ENCODE measurements at places on chromosomes 2 and 18. TPM values are rescaled to one million over a fixed set of nuclear protein-coding genes. Genes with fewer than 3 reads are reported as not detected.
A peak's percentile ranks its signal among the peaks of the same experiment; 100 is the strongest.

The MYO5B gene
- 28.3 TPM for total RNA-seq

The CAPN14 gene
- total RNA-seq = 0.23 TPM

The FOXD4L1 gene
- 0.73 TPM for total RNA-seq

The RIF1 gene
- total RNA-seq = 62.9 TPM

The TMEM178A gene
- not detected for total RNA-seq

The ABCB11 gene
- total RNA-seq = not detected

The CYP1B1 gene
- 1.8 TPM for total RNA-seq

The NR4A2 gene
- total RNA-seq = 0.97 TPM

The IL1R2 gene
- total RNA-seq = 15.5 TPM

The PLB1 gene
- 2.8 TPM for total RNA-seq

The BOLA3 gene
- 71.5 TPM for total RNA-seq

The CACNB4 gene
- 1.00 TPM for total RNA-seq

The LIPG gene
- total RNA-seq = 87.5 TPM

The LHCGR gene
- not detected for total RNA-seq

The TRIM54 gene
- 0.25 TPM for total RNA-seq

The SMYD1 gene
- not detected for total RNA-seq

The CDK5R2 gene
- total RNA-seq = 0.18 TPM

GRCh38 chr2:134917888-134918525 lies 615 bp upstream of the CCNT2 start:
- no peak for DNase-seq
- H3K27me3 ChIP-seq = no peaks in the 10 kb centered on the region
- H3K36me3 ChIP-seq = no peaks in the 10 kb centered on the region
- H3K4me1 ChIP-seq = 0 out of 2 replicates have a peak, but pooled peaks cover 8% of the 10 kb centered on the region

DNA sequence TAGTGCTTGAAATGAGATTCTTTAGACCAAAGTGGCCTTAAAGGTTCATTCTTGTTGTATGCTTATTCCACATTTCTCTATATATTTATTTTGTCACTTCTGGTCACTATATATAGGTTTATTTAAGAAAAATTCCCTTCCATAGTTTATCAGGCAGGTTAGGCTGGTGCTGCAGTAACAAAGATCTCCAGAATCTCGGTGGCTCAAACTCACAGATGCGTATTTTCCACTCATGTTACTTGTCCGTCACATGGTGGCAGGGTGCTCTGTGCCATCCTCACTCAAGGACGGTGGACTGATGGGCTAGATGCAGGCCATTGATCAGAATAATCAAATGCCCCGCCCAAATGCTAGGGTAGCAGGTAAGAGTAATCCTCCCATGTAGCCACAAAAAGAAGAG lies 19.8 kb downstream of the SPTBN1 start:
- peaks cover 5% of the 10 kb centered on the region for H3K4me1 ChIP-seq
- H3K27me3 ChIP-seq = no peaks in the 10 kb centered on the region
- H3K4me3 ChIP-seq = no peak overlapping the region
- no peak overlapping the region for H3K27ac ChIP-seq
- H3K36me3 ChIP-seq = no peaks in the 10 kb centered on the region

GRCh38 chr2:45664635-45665261 lies 13.3 kb downstream of the PRKCE start:
- peaks cover 9% of the 10 kb centered on the region for H3K4me1 ChIP-seq
- H3K27ac ChIP-seq = no peak overlapping the region
- H3K36me3 ChIP-seq = no peaks in the 10 kb centered on the region

DNA sequence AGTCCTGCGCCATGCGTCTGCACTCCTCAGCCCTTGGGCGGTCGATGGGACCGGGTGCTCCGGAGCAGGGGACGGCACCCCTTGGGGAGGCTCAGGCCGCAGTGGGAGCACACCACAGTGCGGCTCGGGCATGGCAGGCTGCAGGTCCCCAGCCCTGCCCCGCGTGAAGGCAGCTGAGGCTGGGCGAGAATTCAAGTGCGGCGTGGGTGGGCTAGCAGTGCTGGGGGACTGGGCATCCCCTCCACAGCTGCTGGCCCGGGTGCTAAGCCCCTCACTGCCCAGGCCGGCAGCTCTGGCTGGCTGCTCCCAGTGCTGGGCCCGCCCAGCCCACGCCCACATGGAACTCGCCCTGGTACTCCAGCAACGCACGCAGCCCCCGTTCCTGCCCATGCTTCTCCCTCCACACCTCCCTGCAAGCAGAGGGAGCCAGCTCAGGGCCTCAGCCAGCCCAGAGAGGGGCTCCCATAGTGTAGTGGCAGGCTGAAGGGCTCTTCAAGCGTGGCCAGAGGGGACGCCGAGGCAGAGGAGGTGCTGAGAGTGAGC lies 198.3 kb upstream of the CNTNAP5 start:
- no peaks in the 10 kb centered on the region for H3K36me3 ChIP-seq
- no peak overlapping the region for H3K27ac ChIP-seq

- no peaks in the 10 kb centered on the region for H3K27me3 ChIP-seq
- H3K27ac ChIP-seq = no peak overlapping the region
- H3K4me3 ChIP-seq = no peak overlapping the region
- H3K4me1 ChIP-seq = no peaks in the 10 kb centered on the region
- no peaks in the 10 kb centered on the region for H3K36me3 ChIP-seq
Measured at GRCh38 chr18:34514238-34514637, 195.9 kb upstream of the DTNA start.

GRCh38 chr18:12121175-12122042 lies 27.8 kb downstream of the ANKRD62 start:
- H3K4me3 ChIP-seq = no peak overlapping the region
- H3K27ac ChIP-seq = peak overlapping the region; percentile 15
- DNase-seq = peak; percentile 43
- H3K27me3 ChIP-seq = no peaks in the 10 kb centered on the region
- no peaks in the 10 kb centered on the region for H3K36me3 ChIP-seq

DNA sequence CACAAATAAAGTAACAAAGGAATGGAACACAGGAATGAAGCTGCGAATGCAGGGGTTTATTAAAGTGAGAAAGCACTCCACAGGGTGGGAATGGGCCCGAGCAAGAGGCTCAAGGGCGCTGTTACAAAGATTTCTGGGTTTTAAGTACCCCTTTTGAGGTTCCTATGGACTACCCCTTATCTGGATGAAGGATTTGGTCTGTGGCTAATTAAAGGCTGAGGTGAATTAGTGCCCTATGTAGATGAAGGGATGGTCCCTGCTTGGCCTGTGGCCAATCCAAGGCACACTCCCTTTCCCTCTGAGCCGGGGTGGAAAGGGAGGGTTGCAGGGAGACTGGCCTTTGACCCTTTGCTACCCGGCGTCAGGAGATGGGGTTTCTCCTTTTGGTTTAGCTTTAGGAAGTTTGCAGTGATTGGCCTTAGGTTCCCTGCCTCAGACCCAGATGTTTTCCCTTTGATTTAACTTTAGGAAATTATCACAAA lies 47.5 kb upstream of the CNGA3 start:
- no peaks in the 10 kb centered on the region for H3K4me1 ChIP-seq
- no peaks in the 10 kb centered on the region for H3K36me3 ChIP-seq
- no peaks in the 10 kb centered on the region for H3K27me3 ChIP-seq
- H3K27ac ChIP-seq = no peak overlapping the region
- DNase-seq = no peak

GRCh38 chr2:139170406-139170805 lies 390.2 kb upstream of the NXPH2 start:
- no peaks in the 10 kb centered on the region for H3K36me3 ChIP-seq
- H3K4me3 ChIP-seq = no peak overlapping the region
- no peaks in the 10 kb centered on the region for H3K27me3 ChIP-seq
- no peaks in the 10 kb centered on the region for H3K4me1 ChIP-seq
- no peak overlapping the region for H3K27ac ChIP-seq

GRCh38 chr2:108637304-108637669 lies 82.0 kb upstream of the RANBP2 start:
- H3K4me3 ChIP-seq = no peak overlapping the region
- H3K36me3 ChIP-seq = no peaks in the 10 kb centered on the region
- H3K27ac ChIP-seq = no peak overlapping the region
- H3K27me3 ChIP-seq = no peaks in the 10 kb centered on the region
- peaks cover 39% of the 10 kb centered on the region for H3K4me1 ChIP-seq
- DNase-seq = no peak

DNA sequence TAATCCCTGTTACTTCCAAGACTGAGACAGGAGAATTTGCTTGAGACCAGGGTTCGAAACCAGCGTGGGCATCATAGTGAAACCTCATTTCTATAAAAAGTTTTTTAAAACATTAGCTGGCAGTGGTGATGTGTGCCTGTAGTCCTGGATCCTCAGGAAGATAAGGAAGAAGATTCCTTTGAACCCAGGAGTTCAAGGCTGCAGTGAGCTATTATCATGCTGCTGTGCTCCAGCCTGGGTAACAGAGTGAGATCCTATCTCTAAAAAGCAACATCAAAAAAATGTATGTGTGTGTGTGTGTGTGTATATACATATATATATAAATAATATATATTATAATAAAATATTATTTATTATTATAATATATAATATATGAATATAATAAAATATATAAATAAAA lies 1417.6 kb upstream of the CDH2 start:
- H3K36me3 ChIP-seq = no peaks in the 10 kb centered on the region
- H3K27me3 ChIP-seq = no peaks in the 10 kb centered on the region
- no peak for DNase-seq

DNA sequence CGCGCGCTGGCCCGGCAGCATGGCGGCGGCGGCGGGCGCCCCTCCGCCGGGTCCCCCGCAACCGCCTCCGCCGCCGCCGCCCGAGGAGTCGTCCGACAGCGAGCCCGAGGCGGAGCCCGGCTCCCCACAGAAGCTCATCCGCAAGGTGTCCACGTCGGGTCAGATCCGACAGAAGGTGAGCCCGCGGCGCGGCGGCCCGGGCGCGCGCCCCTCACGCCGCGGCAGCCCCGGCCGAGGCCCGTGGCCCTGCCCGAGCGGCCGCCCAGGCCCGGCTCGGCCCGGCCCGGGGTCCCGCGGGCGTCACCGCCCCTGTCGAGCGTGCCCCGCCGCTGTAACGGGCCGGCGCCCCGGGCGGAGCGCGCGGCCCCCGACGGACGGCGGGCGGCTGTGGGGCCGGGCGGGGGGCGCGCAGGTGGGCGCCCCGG lies 218 bp downstream of the DGKD start:
- DNase-seq = no peak
- no peaks in the 10 kb centered on the region for H3K36me3 ChIP-seq
- H3K27ac ChIP-seq = no peak overlapping the region

- no peaks in the 10 kb centered on the region for H3K27me3 ChIP-seq
- H3K27ac ChIP-seq = peak overlapping the region; percentile 55
- no peaks in the 10 kb centered on the region for H3K36me3 ChIP-seq
- DNase-seq = peak; percentile 77
- H3K4me1 ChIP-seq = peaks cover 55% of the 10 kb centered on the region
Measured at GRCh38 chr2:55014962-55015939, 35.0 kb downstream of the RTN4 start.

DNA sequence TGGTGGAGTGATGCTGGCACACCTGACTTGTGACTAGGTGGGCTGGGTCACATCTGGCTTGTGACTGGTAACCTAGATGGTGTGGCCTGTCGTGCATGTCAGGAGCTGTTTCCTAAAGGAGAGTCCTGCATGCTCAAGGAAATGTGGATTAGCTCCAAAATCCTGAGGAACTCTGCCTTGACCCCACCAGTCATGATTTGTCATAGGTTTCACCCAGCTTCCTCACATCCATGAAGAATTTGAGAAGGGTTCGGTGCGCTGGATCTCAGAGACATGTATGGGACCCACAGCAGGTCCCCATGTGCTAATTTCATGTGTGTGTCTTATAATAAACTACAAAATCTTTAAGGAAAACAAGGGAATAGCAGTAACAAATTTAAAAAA lies 107.2 kb downstream of the COL6A3 start:
- no peaks in the 10 kb centered on the region for H3K4me1 ChIP-seq
- no peak for DNase-seq
- no peaks in the 10 kb centered on the region for H3K36me3 ChIP-seq
- no peak overlapping the region for H3K4me3 ChIP-seq

- H3K27ac ChIP-seq = no peak overlapping the region
- DNase-seq = no peak
- H3K4me3 ChIP-seq = no peak overlapping the region
- H3K4me1 ChIP-seq = peaks cover 8% of the 10 kb centered on the region
- H3K27me3 ChIP-seq = no peaks in the 10 kb centered on the region
- H3K36me3 ChIP-seq = no peaks in the 10 kb centered on the region
Measured at GRCh38 chr2:65019675-65020195, 30.5 kb downstream of the SLC1A4 start.

- H3K27ac ChIP-seq = no peak overlapping the region
- no peaks in the 10 kb centered on the region for H3K36me3 ChIP-seq
- H3K4me1 ChIP-seq = peaks cover 3% of the 10 kb centered on the region
- DNase-seq = peak; percentile 78
- H3K27me3 ChIP-seq = no peaks in the 10 kb centered on the region
- H3K4me3 ChIP-seq = no peak overlapping the region
Measured at GRCh38 chr2:215269397-215270117, 42.3 kb upstream of the ATIC start.

DNA sequence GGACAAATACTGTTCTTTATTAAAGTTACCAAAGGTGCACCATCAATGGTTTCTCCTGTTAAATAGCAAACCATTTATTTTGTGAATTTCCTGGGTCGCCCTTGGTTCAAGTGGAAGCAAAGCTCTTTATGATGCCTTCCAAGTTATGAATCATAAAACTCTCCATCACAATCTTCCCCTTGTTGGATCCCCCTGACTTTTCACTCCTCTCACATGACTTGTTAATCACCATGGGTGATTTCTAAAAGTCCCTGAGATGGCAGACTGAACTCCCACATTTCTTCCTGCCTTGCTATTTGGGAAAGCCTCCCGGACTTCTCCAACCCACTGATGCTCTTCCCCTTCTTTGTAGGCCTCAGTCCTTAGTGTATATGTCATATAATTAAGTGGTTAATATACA lies 176.0 kb downstream of the THADA start:
- H3K4me1 ChIP-seq = peaks cover 75% of the 10 kb centered on the region
- DNase-seq = peak; percentile 45
- H3K4me3 ChIP-seq = no peak overlapping the region
- H3K27ac ChIP-seq = peak overlapping the region; percentile 73

DNA sequence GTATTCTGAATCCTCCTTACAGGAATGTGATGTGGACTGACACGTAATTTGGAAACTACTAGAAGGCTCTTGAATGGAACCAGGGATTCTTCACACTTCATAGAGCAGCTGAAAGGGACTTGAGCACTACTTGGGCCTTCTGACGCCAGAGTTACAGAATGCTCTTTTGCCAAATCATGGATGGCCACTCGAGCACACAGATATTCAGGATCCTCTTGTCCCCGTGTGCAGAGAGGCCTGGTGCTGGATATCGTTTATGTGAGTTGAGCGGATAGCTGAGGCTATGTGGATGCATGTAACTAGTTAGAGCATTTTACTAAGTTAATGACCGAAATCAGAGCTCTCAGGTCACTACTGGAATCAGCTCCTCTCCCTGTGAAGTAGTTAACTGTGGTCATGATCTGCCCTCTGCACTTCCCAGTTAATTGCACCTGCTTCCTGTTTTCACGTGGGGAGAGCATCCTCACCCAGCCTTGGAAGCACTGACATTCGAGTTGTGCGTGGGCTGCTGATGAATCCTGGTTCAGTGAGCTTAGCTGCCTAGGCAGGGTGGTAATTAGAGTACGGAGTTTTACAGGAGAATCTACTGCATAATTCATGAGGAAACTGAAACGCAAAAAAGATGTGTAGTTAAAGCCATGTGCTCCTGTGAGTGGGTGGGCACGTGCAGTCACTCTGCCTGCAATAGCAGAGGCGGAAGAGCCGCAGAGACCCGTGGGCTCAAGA lies 5.2 kb upstream of the TPO start:
- H3K4me3 ChIP-seq = no peak overlapping the region
- DNase-seq = no peak
- no peak overlapping the region for H3K27ac ChIP-seq
- no peaks in the 10 kb centered on the region for H3K36me3 ChIP-seq
- H3K27me3 ChIP-seq = no peaks in the 10 kb centered on the region
- no peaks in the 10 kb centered on the region for H3K4me1 ChIP-seq
